ENCODE measurements at places on chromosomes 13 and 19.

DNA sequence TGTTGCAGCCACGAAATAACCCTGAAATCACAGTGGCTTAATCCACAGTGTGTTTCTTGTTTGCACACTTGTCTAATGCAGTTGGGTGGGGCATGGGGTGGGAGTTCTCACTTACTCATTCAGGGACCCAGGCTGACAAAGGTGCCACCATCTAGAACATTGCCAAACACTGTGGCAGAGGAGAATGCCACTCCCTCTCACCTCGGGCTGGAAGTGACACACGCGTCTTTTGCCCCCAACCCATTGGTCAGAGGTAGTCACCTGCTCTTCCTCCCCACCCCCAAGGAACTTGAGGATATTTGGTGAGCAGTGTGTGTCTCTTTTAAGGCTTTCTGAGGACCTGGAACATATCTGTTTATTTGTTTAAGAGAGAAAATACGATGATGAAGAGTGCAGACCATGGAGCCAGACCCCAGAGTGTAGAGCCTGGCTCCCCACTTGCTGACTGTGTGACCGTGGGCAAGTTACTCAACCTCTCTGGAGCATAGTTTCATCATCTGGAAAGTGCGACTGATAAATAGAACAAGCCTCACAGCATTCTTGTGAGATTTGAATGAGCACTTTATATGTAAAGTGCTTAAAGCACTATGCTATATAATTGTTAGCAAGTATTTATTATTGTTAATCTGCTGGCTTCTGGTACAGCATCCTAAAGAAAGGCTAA, 17.4 kb downstream of the GPR183 start:
- no peak for DNase-seq

- no peak for DNase-seq
Measured at GRCh38 chr13:42239644-42240043, 32.3 kb upstream of the AKAP11 start.

- no peak for DNase-seq
Measured at GRCh38 chr19:30085394-30085793, 143.4 kb downstream of the URI1 start.

DNA sequence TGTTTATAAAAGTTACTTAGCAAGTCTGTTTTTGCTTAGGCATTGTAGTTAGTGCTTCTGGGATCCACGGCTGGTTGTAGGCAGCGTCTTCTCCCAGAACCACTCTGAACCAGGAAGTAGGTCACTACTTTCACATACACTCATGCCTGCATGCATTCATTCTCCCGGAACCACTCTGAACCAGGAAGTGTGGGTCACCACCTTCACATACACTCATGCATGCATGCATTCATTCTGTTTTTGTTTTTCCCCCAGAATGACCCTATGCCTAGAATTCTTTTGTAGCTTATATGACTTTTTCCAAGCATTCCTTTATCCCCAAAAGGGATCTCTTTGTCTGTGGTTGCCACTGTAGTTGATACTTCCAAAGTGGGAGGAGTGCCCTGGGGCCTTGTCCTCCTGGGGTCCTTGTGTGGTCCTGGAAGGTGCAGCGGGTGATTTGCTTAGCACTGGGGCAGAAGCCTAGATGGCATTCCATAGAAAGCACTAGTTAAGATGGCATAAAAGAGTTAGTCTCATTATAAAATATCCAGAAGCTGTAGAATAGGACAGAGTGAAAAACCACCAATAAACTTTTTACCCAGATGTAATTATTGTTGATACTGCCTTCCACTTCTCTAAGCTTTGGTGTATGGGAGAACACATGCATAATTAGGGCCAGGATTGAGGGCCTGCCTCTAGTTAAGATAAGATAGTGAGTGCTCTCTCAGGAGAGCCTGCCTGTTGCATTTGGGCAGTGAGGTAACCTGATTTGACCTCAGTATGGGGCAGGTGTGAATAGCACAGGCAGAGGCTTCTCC, 68.6 kb upstream of the TEX29 start:
- no peak for DNase-seq
